ENCODE measurements at places on chromosomes 12 and 14.
A peak's percentile ranks its signal among the peaks of the same experiment; 100 is the strongest.

- no peak for DNase-seq
Observed at GRCh38 chr12:111741235-111741812, 25.4 kb upstream of the ALDH2 start.

DNA sequence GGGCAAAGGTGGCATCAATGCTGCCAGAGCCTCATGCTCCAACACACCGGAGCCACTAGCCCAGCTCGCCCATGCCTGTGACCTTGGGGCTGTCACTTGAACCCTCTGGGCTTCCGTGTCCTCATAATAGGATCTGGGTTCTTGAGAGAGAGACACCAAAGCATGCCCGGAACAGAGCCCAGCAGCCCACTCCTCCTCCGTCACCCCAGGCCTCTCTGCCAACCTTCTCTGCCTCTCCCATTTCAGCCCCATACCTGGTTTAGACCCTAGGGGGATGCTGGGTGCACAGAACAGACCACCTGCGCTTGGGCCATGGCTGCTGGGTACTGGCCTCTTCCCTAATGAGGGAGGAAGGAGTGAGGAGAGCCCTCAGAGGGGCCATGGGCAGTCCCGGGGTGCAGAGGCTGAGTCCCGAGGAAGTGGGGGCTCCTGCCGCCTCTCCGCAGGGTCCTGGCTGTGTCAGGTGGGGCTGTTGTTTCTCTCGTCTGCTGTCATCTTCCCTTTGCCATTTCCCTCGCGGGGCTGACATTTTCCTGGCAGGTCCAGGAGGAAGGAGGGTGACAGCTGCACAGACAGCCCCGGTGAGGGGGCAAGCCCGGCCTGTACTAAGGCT lies 172.4 kb upstream of the RTL1 start:
- DNase-seq, result no peak

DNA sequence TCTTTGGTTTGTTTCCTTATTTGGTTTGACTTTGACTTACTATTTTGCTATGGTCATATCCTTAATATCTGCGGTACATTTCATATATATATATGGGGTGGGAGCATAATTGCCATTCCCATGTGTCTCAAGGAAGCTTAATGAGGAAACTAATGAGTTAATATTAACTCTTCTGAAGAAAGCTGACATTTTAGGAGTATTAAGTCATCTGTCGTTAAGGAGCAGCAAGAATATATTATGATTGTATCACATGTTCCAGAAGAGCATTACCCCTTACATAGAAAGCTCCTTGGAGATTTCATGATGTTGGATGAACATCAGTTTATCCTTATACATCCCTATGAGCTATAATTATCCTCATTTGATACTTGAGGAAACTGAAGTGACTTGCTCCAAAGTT lies 15.6 kb downstream of the DYRK2 start:
- DNase-seq, result no peak

GRCh38 chr14:84042992-84043391 lies 1487.0 kb upstream of the FLRT2 start:
- DNase-seq, result no peak

GRCh38 chr12:79514730-79515529 lies 175.8 kb downstream of the PAWR start:
- DNase-seq, result no peak

DNA sequence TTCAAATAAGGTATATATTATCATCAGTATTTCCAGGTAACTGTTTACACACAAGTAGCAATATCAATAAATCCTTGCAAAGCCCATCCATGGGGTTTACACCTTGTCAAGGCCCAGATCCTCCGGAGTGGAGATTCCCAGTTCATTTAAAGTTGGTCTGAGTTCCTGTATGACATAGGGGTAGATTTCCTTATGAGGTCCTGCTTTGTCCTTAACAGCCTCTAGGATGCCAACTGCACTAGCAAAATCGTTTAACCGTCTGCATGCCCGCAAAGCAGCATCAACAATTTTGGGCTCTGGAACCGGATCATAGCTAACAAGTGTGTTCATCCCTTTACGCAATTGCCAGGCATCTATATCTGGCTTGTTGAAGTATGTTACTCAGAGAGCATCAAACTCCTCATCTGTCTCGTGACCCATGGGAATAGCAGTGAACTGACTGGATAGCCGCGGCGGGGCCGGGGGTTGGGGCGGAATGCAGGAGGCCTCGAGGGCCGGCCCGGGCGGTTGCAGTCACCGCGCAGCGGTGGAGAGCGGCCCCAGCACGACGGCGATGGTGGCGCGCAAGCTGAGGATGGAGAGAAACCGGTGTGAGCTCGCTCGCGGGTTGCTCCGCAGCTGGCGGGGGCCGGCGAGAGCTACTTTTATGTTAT lies 30.6 kb upstream of the FBXO34 start:
- peak; percentile 77 for DNase-seq

DNA sequence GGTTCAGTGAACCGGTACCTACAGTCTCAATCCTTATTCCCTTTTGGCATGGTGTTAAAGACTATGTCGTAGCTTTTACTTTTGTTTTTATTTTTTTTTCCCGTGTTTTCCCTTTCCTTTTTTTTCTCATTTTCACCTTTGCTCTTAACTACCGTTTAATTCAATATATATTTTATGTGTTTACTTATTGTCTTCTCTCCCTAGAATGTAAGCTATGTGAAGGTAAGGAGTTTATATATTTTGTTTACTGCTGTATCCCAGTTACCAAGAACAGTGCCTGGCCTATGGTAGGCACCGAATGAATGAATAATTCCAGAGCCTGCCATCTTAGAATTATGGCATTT lies 261 bp upstream of the MLH3 start:
- DNase-seq, result no peak

GRCh38 chr14:23865502-23865901 lies 88.1 kb upstream of the DHRS4 start:
- no peak for DNase-seq

- DNase-seq, result no peak
Observed at GRCh38 chr14:92385561-92385960, 62.6 kb downstream of the SLC24A4 start.

- DNase-seq, result no peak
Observed at GRCh38 chr12:5556033-5556614, 124.2 kb downstream of the NTF3 start.

GRCh38 chr12:16347391-16348298 lies at the start of gene MGST1:
Gene MGST1, plus strand, starts transcription at chr12:16347645. Its CDS starts 6,608 bp downstream, at chr12:16354253.
- DNase-seq, result peak; percentile 41

GRCh38 chr12:90280033-90280432 lies 571.4 kb upstream of the ATP2B1 start:
- DNase-seq, result peak; percentile 77

- DNase-seq, result peak; percentile 69
Observed at GRCh38 chr14:92960706-92961566, 38.0 kb downstream of the CHGA start.

DNA sequence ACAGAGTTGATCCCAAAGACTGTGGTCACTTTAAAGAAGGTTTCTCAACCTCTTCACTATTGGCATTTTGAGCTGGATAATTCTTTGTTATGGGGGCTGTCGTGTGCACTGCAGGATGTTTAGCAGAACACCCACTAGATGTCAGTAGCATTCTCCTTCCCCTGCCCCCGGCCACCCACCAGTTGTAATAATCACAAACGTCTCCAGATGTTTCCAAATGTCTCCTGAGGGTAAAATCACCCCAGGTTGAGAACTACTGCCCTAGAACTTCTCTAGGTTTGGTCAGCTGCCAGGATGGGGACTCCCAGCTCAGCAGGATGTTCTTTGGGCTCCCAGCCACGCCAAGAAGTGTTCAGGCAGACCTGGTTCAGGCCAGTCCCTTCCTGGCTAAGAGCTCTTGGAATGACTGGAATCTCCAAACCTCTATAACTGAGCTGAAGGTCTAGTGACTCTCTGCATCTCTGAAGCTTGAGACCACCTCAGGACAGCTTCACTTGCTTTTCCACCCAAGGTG lies 12.5 kb upstream of the AJUBA start:
- peak; percentile 68 for DNase-seq

- DNase-seq, result peak; percentile 45
Observed at GRCh38 chr14:51846631-51847488, 13.6 kb upstream of the GNG2 start.

- no peak for DNase-seq
Observed at GRCh38 chr12:16344269-16344668, 3.2 kb upstream of the MGST1 start.

DNA sequence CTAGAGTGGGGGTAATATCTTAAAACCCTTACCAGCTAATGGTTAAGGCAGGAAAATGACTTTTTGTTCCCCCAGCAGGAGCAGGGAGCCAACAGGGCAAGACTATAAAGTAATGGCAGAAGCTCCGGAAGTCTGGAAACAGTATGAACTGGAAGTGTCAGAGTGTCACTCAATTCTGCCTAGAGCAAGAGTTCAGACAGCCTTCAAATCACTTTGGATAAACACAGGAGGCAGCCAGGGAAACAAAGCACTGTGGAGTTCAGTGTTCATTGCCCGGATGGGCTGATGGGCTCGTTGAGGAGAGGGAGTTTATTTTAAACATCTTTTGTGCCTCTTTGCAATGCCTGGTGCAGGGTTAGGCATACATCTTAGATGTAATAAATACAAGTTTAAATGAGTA lies 16.5 kb upstream of the DYRK2 start:
- no peak for DNase-seq

DNA sequence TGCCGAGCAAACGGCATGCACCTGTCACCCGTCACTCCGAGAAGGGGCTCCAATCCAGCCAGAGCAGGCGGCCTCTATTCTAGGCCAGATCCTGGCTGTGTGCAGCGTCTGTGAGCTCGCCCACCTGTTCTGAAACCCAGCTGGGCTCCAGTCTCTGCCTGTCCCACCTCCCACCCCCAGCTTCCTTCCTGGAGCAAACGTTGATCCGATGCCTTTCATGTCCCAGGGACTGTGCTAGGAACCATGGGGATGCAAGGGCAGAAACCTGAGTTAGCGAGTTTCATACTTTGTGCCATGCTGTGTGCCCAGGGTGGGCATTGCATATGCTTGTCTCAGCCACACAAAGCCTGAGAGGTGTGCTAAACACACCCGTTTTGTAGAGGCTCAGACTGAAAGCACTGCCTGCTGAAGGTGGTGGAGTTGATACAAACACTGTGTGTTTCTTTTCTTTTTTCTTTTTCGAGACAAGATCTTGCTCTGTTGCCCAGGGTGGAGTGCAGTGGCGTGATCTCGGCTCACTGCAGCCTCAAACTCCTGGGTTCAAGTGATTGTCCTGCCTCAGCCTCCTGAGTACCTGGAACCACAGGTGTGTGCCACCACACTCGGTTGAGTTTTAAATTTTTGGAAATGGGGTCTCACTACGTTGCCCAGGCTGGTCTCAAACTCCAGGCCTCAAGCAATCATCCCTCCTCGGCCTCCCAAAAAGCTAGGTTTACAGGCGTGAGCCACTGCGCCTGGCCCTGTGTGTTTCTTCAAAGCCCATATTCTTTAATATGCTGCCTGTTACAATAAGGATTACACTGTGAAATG lies 84.1 kb upstream of the MED13L start:
- no peak for DNase-seq

GRCh38 chr12:115268451-115268850 lies 584.5 kb upstream of the TBX3 start:
- no peak for DNase-seq

- DNase-seq, result no peak
Observed at GRCh38 chr14:68195126-68195525, 375.5 kb downstream of the RAD51B start.

- DNase-seq, result no peak
Observed at GRCh38 chr14:61672796-61673195, 22.5 kb upstream of the HIF1A start.

DNA sequence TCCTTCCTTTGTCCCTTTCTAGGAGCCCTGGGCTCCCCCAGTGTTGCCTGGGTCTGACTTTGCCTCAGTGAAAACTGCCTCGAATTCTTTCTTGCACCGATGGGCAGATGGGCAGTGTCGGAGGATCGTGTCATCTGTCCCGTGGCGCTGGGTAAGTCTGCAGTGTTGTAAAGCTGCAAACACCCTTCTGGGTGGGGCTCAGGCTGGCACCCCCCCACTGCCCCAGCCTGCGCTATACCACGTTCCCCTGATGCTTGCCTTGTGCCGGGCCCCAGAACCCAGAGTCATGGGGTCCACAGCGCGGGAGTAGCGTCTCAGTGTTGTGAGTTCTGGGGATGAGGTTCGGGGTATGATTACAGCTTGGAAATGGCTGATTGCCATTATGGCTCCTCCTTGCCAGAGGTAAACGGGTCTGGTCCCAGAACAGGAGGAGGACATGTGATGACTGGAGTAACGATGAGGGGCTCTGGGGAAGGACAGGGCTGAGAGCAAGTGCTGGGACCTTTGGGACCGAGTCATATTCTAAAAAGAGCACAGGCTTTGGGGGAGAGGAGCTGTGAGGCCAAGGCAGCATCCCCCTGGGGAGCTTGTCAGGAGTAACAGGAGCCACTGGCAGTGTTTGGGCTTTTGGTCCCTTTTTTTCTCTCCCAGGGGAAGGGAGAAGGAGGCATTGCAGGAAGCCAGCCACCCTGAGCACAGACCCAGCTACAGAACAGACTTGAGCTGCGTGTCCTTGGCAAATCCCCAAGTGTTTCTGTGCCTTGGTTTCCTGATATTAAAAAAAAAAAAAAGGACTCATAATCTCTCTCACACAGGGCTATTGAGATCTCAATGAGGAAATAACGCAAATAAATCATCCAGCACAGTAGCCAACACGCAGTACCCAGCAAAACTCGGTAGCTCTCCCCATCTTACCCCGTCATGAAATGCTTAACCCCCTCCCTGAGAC lies 4.3 kb downstream of the RTL1 start:
- no peak for DNase-seq

DNA sequence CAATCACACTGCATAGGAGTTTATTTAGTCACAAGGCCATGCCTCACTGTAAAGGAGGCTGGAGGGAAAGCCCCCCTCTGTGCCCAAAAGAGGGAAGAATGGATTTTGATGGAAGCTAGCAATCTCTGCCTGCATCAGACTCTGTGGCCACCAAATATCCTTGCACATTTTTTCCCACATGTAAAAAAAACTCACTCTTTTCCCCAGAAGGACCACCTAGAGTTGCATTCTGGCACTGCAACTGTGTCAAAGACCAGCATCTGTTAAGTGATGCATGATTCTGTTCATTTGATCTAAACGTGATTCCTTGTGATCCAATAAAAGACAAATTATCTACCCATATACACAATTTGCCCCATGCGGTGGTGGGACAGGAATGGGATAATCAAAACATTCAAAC lies 8.0 kb downstream of the RHOJ start:
- no peak for DNase-seq

DNA sequence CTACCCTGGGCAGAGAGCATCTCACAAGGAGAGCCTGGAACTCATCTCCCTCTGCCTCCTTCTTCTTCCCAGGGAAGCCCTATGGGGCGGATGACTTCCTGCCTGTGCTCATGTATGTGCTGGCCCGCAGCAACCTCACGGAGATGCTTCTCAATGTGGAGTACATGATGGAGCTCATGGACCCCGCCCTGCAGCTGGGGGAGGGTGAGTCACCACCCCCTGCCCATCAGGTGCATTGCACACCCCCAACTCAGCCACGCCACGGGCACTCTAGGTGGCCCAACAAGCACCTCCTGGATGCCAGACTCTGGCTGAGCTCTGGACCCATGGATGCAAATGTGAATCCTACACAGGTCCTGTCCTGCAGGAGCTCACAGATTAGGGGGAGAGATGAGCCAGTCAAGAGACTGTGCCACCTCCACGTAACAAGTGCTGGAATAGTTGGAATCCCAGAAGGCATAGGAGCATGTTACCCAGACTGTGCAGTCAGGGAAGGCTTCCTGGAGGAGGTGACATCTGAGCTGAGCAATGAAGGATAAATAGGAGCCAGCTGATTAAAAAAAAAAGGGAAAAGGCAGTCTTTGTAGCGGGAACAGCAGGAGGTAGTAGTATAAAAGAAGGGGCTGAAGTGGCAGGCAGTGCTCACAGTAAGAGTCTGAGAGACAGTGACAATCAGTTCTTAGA lies 71.9 kb downstream of the LGMN start:
- no peak for DNase-seq
